ENCODE measurements at places on chromosomes 7 and 10.

DNA sequence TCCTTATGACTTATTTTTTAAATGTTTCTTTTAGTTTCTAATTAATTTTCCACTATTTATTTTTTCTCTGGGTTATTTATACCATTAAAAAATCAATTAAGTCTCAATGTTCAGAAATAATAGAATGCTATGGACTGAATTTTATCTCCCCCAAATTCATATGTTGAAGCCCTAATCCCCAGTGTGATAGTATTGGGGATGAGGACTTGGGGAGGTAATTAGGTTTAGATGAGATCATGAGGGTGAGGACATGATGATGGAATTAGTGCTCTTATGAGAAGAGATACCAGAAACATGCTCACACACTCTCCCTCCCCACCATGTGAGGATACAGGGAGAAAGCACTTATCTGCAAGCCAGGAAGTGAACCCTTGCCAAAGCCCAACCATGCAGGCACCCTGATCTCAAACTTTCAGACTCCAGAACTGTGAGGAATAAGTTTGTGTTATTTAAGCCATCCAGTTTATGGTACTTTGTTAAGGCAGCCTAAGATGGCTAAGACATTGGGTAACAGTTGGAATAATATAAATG is 202.6 kb downstream of the MDFIC start:
- DNase-seq, result no peak

- no peak for DNase-seq
Measured at GRCh38 chr10:29249018-29249417, 39.9 kb upstream of the LYZL1 start.

GRCh38 chr7:103380395-103381191 is 33.1 kb downstream of the PSMC2 start:
- no peak for DNase-seq

DNA sequence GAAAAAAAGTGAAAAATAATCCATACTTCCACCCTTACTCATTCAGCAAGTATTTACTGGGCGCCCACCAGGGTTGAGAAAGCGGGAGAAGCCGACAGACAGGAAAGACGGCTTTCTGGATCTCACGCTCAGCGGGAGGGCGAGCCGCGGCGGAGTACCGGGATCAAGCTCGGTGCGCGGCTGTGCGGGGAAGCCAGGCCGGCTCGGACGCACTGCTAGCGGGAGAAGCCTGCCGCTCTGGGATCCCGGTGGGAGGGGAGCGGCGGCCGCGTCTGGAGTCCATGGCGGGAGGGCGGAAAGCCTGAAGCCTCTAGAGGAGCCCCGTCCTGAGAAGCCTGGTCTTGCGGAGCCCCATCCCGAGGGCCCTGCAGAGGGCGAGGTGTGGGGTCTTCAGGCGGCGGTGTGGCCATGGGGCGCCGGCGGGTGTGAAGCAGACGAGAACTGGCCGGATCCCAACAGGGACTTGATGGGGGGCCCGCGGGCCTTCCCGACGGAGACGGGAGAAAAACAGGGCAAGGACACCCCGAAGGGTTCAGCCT is 82.9 kb downstream of the VIPR2 start:
- DNase-seq, result no peak

DNA sequence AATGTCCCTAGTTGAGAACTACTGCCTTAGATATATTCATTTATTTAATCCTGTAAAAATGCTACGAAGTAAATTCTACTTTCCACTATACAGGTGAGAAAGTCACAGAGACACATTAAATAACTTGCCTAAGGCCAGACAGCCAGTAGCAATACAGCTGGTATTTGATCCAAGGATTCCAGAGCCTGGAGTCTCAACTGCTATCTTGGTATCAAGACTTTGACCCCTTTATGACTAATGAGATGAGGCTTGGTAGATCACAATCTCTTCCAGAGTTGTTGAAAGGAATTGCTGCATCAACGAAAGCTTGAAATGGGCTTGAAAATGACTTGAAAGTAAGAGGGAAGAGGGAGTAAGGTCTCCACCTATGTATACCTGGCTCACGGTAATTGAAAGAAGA is 83.3 kb downstream of the ORC5 start:
- DNase-seq, result no peak

DNA sequence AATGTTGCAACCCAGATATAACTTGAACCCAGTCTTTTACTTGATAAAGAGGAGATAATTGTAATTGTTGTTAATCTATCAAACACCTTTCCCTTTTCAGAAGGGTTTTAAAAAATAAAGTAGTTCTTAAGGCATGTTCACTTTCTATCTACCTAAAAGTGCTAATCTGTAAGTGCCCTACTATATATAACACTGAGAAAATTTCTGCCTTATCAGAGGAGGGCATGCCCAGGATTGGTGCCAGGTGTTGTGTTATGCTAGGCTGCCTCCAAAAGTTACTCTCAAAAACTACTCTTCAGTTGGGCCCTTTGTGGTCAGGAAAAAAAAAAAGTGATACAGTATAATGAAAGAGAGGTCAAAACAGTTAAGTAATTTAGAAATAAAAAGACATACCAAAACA is 36.3 kb downstream of the SMNDC1 start:
- no peak for DNase-seq

DNA sequence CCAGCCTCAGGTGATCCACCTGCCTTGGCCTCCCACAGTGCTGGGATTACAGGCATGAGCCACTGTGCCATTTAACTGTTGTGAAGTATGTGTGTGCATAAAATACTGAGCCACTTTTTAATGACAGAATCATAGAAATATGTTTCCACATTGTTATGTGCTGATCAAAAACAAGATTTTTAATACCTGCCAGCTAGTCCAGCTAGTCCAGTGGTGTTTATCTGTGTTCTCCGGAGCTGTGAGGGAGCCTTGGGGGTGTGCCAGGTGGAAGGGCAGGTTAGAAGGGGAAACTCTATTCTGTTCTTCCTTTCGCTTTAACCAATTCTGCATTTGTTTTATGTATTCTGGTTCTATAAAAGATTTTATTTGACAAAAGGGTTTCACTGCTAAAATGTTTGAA is 7.0 kb downstream of the FAM221A start:
- DNase-seq, result no peak

DNA sequence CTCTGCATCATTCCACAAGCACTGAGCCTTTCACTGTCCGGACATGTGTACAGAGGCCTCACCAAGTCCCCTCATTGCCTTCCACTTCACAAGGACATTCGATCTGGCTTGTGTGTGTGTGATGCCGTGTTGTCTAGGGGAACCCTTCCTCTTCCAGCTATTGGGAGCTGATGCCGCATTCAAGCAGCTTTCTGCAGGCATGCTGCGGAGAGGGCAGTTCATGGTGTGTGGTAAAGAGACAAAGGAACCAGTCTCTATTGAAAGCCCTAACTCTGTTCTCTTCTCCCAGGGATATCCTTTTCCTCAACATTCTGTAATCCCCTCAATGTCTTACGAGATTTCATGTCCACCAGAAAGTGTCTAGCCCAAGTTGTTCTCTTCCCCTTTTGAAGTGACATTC is 141.6 kb downstream of the ALOX5 start:
- DNase-seq, result no peak

DNA sequence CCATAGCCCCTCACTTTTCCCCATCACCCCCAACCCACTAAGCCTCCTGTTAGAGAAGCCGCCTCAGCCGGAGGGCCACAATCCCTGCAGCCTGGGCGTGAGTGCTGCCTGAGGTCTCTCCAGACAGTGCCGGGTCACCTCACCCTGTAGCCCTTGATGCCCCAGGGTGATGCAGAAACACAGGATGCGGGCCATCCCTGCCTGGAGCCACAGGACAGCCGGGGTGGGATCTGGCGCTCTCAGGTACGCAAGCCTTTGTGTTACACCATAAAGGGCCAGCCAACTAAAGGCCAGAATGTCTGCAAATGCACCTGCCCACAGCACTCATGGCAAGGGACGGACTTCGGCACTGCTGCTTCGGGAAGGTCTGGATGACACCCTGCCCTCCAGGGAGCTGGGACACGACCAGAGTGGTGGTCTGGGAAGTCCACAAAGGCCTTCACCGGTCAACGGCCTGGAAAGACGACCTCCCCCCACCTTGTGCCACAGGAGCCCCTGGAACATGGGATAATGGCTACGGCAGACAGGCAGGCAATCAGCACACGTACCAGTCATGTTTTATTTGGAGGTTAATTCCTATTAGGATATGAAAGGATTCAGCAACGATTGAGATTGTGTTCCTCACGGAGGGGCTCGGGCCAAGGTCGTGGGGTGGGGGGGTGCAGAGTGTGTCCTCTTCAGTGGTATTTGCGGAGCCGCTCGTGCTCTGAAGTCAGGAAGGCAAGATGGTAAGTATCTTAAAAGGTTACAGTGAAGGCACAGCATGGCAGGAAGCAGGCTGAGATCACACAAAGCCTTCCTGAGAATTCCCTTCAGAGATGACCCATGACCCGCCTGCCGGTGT is 8.1 kb downstream of the ATP5MF start:
- no peak for DNase-seq

- no peak for DNase-seq
Measured at GRCh38 chr7:80611353-80611752, 27.1 kb upstream of the CD36 start.

DNA sequence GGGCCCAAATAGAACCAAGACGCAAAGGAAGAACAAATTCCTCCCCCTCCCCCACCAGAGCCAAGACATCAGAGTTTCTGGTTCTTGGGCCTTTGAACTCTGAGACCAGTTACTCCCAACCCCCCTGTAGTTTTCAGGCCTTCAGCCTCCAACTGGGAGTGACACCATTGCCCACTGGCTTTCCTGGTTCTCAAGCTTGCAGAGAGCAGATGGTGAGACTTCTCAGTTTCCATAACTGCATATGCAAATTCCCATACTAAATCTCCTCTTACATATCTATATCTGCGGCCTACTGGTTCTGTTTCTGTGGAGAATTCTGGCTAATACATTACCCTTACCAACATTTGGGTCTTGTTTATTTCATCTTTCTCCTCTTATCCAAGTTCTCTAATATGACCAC is 762.9 kb downstream of the GRM8 start:
- no peak for DNase-seq

DNA sequence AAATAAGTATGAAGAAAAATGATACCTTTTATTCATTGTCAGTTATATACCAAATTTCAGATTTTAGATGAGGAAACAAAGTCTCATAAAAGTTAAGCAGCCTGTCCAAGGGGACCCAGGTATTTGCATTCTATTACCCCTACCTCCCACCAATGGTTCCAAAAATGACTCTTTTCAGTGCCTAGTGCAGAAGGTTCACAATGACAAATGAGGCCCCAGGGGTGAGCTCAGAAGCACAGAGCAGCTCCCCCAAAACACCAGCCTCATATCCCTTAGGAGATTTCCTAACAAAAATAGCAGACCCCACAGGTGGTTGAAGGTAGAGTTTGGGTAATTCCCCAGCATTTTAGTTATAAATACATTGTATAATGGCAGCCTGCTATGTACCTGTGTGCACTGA is 168.6 kb downstream of the REEP3 start:
- DNase-seq, result no peak

GRCh38 chr7:110595694-110596093 is 495.2 kb upstream of the LRRN3 start:
- no peak for DNase-seq
